ENCODE measurements at places on chromosomes 6 and 20. TPM values are rescaled to one million over a fixed set of nuclear protein-coding genes. Genes with fewer than 3 reads are reported as not detected.
A peak's percentile ranks its signal among the peaks of the same experiment; 100 is the strongest.

SLC4A11 gene
- total RNA-seq: 4.9 TPM

MATN4 gene
- not detected for total RNA-seq

ERVFRD-1 gene
- total RNA-seq: 0.25 TPM

HSPA12B gene
- total RNA-seq: 21.6 TPM

LMBRD1 gene
- total RNA-seq: 36.6 TPM

PBOV1 gene
- total RNA-seq: not detected

CDH26 gene
- total RNA-seq: 6.6 TPM

- no peak overlapping the region for H3K27ac ChIP-seq
- DNase-seq: no peak
- no peak overlapping the region for H3K4me3 ChIP-seq
- H3K36me3 ChIP-seq: no peaks in the 10 kb centered on the region
- no peaks in the 10 kb centered on the region for H3K4me1 ChIP-seq
These were observed 47.5 kb upstream of the JAG1 start for GRCh38 chr20:10721137-10721896.

GRCh38 chr6:159257846-159258245, 88.6 kb downstream of the FNDC1 start:
- H3K4me3 ChIP-seq: no peak overlapping the region
- no peaks in the 10 kb centered on the region for H3K36me3 ChIP-seq
- H3K27ac ChIP-seq: peak overlapping the region; percentile 23
- H3K27me3 ChIP-seq: no peaks in the 10 kb centered on the region

DNA sequence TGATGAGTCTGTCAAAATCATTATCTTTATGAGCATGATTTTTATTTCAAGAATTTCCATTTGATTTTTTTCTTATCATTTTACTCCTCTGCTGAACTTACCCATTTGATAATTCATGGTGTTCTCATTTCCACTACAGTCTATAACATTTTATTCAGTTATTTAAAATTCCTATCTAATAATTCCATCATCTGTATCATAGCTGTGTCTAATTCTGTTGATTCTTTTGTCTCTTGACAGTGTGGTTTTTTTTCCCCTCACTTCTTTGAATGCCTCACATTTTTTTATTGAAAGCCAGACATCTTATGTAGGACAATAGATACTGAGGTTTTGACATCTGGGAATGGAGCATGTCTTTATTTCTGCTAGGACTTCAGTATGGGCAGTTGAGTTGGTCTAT, 16.5 kb upstream of the APCDD1L start:
- no peak for DNase-seq
- no peaks in the 10 kb centered on the region for H3K27me3 ChIP-seq
- H3K36me3 ChIP-seq: no peaks in the 10 kb centered on the region
- H3K27ac ChIP-seq: no peak overlapping the region

GRCh38 chr6:7468382-7469081, 72.9 kb upstream of the DSP start:
- no peak overlapping the region for H3K27ac ChIP-seq
- DNase-seq: no peak
- H3K4me3 ChIP-seq: peak overlapping the region; percentile 26
- no peaks in the 10 kb centered on the region for H3K27me3 ChIP-seq
- H3K36me3 ChIP-seq: no peaks in the 10 kb centered on the region

DNA sequence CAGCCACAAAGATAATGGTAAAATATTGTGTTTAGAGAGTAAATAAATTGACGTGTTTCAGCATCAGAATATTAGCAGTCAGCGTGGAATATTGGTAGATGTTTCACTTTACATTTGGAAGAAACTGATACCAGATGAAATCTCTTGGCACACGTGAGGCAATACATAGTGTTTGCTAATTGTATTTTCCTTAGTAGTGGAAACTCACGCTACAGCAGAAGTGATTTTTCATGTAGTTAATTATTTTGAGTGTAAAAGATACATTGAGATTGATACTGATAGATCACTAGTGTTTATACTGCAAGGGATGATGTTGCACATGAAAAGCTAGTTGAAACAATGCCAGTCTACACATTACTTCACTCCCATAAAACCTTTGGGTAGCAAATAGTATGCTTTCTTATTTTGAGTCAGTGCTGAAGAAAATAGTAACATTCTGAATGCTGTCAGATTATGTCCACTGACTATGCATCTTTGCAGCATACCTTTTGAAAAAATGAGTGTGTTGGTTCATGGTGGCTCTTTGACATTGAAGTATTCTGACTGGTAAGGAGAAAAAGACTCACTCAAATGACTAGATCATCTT, 59.3 kb downstream of the CD2AP start:
- H3K4me1 ChIP-seq: peaks cover 9% of the 10 kb centered on the region
- no peak overlapping the region for H3K27ac ChIP-seq
- H3K36me3 ChIP-seq: no peaks in the 10 kb centered on the region
- DNase-seq: no peak
- no peak overlapping the region for H3K4me3 ChIP-seq

All from vagina (tissue), 2 donors.